GM12878 (cell line): ENCODE measurements at places on chromosomes 2 and 18. TPM values are rescaled to one million over a fixed set of nuclear protein-coding genes. Genes with fewer than 3 reads are reported as not detected.

CAVIN2 gene
- total RNA-seq: 0.11 TPM in 1 of 2 replicates, not detected in the other

FMNL2 gene
- 0.53 and 0.64 TPM in 2 replicates for total RNA-seq

- no peaks in the 10 kb centered on the region for H3K36me3 ChIP-seq
- no peak overlapping the region for H3K27ac ChIP-seq
Observed at GRCh38 chr2:200317975-200318374, 11.5 kb downstream of the SPATS2L start.

GAL3ST2 gene
- 0.36 and 0.48 TPM in 2 replicates for total RNA-seq

UPP2 gene
- total RNA-seq: not detected in 2 replicates

DNA sequence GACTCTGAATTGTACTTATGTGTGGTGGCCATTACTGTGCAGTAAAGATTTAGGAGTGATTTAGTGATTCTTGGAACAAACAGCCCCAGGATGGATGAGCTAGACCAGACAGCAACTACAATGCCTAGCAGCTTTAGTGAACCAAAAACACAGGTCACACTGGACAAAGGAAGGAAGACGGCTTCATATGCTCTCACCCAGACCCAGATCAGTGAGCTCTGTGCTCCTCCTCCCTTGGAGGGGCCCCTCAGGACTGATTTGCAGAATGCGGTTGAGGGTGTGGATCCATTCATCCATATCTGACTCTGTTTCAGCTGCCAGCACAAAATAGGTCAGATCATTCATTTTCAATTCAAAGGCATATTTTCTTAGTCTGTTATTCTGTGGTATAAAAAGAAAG is 159.7 kb upstream of the CCDC195 start:
- peaks cover 30% of the 10 kb centered on the region for H3K36me3 ChIP-seq
- H3K4me1 ChIP-seq: peaks cover 17% of the 10 kb centered on the region
- no peak overlapping the region for H3K4me3 ChIP-seq
- no peak for DNase-seq

GRCh38 chr2:224560549-224560948 is 24.6 kb downstream of the CUL3 start:
- H3K27ac ChIP-seq: no peak overlapping the region
- no peak overlapping the region for H3K4me3 ChIP-seq
- H3K4me1 ChIP-seq: peaks cover 12% of the 10 kb centered on the region
- no peaks in the 10 kb centered on the region; the same call in 1 of the 2 replicates for H3K36me3 ChIP-seq

AQP12A gene
- total RNA-seq: not detected in 2 replicates

DNA sequence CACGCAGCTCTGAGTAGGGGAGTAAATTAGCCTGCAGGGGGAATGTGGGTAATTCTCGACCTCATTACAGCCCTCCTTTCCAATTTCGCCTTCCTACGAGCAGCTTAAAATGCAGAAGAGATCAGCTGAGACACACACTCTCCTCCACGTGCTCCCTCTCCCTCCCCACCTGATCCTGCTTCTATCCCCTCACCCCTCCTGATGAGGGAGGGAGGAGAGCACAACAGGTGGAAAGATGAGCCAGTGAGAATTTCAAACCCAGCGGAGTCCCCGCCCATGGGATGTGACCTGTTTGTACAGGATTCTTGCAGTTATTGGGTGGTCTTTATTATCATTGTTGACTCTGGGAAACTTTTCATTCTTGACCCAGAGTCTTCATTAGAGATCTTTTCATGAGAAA is 35.5 kb downstream of the DDX18 start:
- no peaks in the 10 kb centered on the region for H3K27me3 ChIP-seq
- no peak overlapping the region for H3K4me3 ChIP-seq
- H3K36me3 ChIP-seq: no peaks in the 10 kb centered on the region

TDRD15 gene
- not detected in 2 replicates for total RNA-seq

GRCh38 chr2:149438330-149438960 is 108.1 kb downstream of the LYPD6 start:
- no peaks in the 10 kb centered on the region for H3K27me3 ChIP-seq
- no peak overlapping the region for H3K27ac ChIP-seq
- H3K4me1 ChIP-seq: no peaks in the 10 kb centered on the region
- H3K36me3 ChIP-seq: no peaks in the 10 kb centered on the region
- no peak overlapping the region for H3K4me3 ChIP-seq

GRCh38 chr2:241314226-241315092 is 1.0 kb downstream of the HDLBP start:
- H3K4me1 ChIP-seq: peaks cover 20% of the 10 kb centered on the region
- H3K27me3 ChIP-seq: no peaks in the 10 kb centered on the region
- H3K27ac ChIP-seq: peak overlapping the region; percentile 94
- peak overlapping the region; percentile 90 for H3K4me3 ChIP-seq
- no peak for DNase-seq

DNA sequence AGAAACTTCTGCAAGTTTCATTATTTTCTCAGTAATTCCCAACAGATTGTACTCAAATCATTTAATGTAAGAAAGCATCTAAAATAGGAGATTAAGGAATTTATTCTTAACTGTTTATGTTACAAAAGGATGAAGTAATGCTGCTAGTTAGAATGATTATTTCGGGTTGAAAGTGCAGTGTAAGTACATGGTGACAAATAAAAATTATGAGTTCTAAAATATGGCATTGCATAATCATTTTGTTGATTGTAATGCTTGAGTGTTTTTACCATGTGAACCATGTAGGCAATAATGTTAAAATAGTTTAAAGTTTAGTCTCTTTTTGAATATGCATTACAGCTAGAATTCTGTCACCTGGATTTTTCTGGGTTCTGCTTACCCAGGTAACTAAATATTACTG is 149.0 kb upstream of the SP5 start:
- no peak overlapping the region for H3K4me3 ChIP-seq
- no peaks in the 10 kb centered on the region for H3K27me3 ChIP-seq
- DNase-seq: no peak
- no peaks in the 10 kb centered on the region for H3K4me1 ChIP-seq

- no peaks in the 10 kb centered on the region for H3K27me3 ChIP-seq
- no peaks in the 10 kb centered on the region for H3K36me3 ChIP-seq
- no peak overlapping the region for H3K27ac ChIP-seq
- no peak overlapping the region for H3K4me3 ChIP-seq
Observed at GRCh38 chr2:55164534-55165480, 67.3 kb downstream of the CLHC1 start.

DNA sequence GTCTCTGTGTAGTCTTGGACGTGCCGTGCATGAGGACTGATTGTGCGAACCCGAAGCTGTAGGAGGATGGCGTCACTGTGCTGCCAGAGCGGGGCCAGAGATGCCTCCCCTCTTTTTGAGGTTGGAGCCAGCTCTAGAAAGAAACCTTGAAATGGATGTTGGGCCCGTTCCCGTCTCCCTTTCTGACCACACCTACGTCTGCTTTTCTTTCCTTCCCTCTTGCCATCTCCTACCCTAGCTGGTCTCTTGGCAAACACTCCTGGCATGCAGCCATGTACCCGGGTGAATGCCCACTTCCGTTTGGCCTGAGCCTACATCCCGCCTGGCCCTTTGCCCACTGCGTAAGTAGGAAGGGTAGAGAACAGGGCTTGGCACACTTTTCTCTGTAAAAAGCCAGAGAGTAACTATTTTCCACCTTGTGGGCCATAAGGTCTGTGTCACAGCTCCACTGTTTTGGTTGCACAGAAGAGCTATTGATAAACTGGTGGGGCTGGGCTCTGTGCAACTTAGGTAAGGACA is 37.4 kb downstream of the SH3BP4 start:
- no peak overlapping the region for H3K27ac ChIP-seq
- H3K4me1 ChIP-seq: no peaks in the 10 kb centered on the region
- H3K4me3 ChIP-seq: no peak overlapping the region
- no peaks in the 10 kb centered on the region for H3K27me3 ChIP-seq
- H3K36me3 ChIP-seq: no peaks in the 10 kb centered on the region

DNA sequence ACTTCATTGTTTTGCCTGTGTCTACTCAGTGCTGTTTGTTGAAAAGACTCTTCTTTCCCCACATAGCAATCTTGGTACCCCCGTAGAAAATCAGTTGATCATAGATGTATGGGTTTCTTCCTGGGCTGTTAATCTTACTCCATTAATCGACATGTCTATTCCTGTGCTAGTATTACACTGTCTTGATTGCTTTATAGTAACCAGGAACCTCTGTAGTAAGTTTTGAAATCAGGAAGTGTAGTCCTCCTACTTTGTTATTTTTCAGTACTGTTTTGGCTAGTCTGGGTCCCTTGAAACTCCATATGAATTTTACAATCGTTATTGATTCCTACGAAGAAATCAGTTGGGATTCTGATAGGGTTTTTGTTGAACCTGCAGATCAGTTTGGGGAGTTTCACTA is 78.8 kb upstream of the FAM136A start:
- no peaks in the 10 kb centered on the region for H3K36me3 ChIP-seq
- H3K27ac ChIP-seq: no peak overlapping the region
- H3K4me1 ChIP-seq: no peaks in the 10 kb centered on the region
- no peaks in the 10 kb centered on the region for H3K27me3 ChIP-seq

DNA sequence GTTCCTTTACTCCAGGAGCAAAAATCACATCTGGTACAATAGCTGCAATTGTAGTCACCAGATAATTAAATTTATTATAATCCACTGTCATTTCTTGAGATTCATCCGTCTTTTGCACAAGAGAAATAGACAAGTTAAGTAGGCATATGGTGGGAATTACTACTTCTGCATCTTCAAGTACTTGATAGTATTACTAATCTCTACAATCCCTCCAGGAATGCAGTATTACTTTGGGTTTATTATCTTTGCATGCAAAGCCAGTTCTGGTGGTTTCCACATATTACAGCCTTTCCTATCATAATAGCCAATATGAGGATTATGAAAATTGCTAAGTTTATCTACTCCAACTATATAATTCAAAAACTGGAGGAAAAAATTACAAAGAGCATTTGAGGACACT is 254.1 kb downstream of the IKZF2 start:
- no peaks in the 10 kb centered on the region for H3K4me1 ChIP-seq
- H3K27me3 ChIP-seq: no peaks in the 10 kb centered on the region
- H3K4me3 ChIP-seq: no peak overlapping the region
- H3K27ac ChIP-seq: no peak overlapping the region
- H3K36me3 ChIP-seq: no peaks in the 10 kb centered on the region

HOXD11 gene
- total RNA-seq: not detected in 2 replicates

DNA sequence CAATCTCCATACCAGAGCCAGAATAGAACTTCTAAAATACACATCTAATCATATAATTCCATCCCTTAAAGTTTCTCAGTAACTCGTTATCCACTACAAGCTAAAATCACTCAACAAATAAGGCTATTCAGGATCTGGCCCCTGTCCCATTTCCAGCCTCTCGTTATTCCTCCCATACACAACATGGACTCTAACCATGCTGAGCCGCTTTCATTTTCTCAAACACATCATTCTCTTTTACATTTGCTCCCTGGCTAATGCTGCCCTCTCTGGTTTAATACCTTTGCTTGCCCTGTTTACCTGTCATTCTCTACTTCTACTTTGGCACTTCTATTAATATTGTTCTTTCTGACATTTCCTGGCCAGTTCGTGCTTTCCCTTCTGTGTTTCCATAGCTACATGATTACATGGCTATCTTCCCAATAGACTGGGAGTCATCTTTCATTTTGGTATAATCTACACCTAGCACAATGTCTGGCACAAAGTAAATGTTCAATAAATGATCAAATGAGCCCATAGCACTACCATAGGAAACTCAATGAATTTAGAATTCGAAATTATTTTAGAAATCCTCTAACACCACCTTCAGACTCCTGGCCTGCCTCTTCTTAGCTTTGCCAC is 163.6 kb upstream of the VRK2 start:
- peak overlapping the region; percentile 47; the same call in 1 of the 2 replicates for H3K4me3 ChIP-seq
- no peaks in the 10 kb centered on the region for H3K36me3 ChIP-seq
- H3K4me1 ChIP-seq: peaks cover 43% of the 10 kb centered on the region
- H3K27ac ChIP-seq: peak overlapping the region; percentile 74

DNA sequence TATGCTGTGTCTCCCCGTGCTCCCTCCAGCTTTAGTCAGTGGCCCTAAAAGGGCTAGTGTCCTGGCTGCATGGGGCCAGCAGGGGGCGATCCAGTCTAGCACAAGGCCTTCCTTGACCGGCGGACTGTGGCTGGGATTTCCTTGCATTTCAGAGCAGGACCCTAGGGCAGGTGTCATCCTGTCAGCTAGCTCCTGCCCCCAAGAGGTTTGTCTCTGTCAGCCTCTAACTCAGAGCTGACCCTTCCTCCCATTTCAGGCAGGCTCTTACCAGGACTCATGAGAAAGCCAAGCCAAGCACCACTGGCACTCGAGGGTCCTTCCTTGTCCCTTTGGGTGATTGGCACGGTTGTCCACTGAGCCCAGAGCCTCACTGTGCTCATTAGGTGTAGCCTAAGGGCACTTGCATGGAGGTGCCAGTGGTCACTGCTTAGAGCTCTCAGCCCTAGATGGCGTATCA is 140.3 kb downstream of the RPIA start:
- no peak for DNase-seq
- no peak overlapping the region; the same call in 1 of the 2 replicates for H3K27ac ChIP-seq
- H3K4me3 ChIP-seq: no peak overlapping the region
- H3K27me3 ChIP-seq: no peaks in the 10 kb centered on the region

GRCh38 chr2:128361376-128362131 is 42.9 kb upstream of the HS6ST1 start:
- no peaks in the 10 kb centered on the region for H3K36me3 ChIP-seq
- no peaks in the 10 kb centered on the region for H3K4me1 ChIP-seq
- no peaks in the 10 kb centered on the region; the same call in 1 of the 2 replicates for H3K27me3 ChIP-seq
- H3K4me3 ChIP-seq: no peak overlapping the region

DNA sequence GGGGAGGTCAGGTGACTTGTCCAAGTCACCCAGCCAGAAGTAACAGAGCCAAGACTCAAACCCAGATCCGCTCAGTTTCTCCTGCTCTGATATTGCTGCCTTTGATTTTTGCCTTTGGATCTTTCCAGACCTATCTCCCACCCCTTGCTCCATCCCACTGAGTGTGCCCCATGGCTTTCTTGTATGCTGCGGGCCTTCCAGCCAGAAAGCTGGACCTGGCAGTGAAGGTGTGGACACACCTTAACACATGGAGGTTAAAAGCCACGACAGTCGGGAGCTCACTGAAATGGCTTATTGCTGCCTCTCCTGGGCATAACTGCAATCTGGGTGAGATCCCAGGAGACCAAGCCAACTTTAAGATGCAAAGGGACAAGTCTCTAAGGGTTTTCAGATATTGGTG is 86.7 kb downstream of the LONRF2 start:
- no peaks in the 10 kb centered on the region for H3K27me3 ChIP-seq
- no peak overlapping the region for H3K27ac ChIP-seq
- H3K4me1 ChIP-seq: peaks cover 15% of the 10 kb centered on the region
- DNase-seq: no peak

DNA sequence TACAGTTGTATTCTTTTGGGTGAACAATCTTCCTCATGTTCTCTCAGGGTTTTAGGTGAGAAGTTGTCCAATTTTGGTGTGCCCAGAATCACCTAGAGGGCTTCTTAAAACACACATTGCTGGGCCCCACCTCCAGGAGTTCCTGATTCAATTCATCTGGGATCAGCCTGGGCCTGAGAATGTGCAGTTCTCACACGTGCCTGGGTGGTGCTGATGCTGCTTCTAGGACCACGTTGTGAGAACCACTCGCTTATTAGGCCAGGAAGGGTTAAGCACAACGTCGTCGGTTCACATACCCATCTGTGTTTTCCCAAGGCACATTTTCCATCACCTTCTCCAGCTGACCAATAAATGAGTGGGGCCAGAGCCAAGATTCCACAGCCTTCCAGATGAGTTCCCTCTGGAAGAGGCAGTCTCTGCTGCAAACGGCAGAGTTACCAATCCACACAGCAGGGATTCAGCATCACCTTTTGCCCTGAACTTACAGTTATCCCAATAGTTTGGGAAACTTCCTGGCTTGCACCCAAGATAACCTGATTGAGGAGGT is 277.7 kb upstream of the HNRNPA3 start:
- H3K27ac ChIP-seq: peak overlapping the region; percentile 54; the same call in 1 of the 2 replicates
- no peak overlapping the region; the same call in 1 of the 2 replicates for H3K4me3 ChIP-seq
- peaks cover 38% of the 10 kb centered on the region for H3K4me1 ChIP-seq
- no peak for DNase-seq
